ENCODE measurements at places on chromosomes 12 and 14.

DNA sequence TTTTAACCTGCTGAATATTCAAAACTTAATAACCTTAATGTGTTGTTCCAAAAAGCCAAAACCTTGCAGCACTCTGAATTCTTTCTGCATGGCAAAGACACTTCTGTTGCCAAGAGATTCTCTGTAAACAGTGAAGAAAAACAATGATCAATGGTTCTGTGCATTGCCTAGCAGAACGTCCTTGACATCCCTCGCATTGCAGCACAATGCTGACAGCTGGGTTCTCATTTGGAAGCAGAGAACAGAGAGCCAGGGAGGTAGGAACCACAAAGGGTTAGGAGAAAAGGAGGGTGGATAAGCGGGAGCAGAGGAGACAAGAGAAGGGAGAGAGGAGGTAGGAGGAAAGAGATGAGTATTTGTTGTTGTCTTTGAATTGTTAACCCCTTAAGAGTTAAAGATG lies 501.1 kb downstream of the NAV3 start:
- no peak for DNase-seq

DNA sequence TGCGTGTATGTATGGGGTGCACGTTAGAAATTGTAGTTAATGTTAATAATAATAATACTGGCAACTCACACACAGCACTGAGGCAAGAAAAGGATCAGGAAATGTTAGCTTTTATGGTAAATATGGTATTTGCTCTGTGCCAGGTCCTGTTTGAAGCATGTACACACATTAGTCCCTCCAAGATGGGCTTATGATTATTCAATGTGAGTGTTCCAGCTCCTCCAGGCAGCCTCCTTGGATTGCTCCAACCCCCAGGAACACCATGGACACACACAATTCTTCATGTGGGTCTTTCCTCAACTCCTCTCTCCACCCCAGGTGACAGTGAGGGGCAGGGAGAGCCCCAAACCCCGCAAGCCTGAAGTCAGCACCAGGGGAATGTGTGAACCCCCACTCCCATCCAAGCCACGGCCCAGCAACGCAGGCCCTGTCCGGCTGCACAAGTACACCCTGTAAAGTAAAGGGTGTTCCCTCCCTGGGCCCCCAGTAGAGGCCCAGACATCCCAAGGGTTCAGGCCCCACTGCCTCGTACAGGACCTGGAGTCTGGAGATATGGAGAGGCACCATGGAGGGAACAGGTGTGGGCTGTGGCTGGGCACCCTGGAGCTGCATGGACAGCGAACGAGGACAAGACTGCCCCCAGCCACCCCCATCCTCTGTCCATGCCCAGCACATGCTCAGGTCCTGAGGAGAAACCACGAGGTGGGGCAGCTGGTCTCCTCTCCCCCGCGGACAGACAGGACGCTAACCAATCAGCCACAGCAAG lies 41.3 kb downstream of the NCOR2 start:
- DNase-seq: no peak

- no peak for DNase-seq
Measured at GRCh38 chr12:132490422-132491137, 629 bp downstream of the FBRSL1 start.

- peak; percentile 16 for DNase-seq
Measured at GRCh38 chr14:22184157-22184829, 404.7 kb downstream of the DAD1 start.

DNA sequence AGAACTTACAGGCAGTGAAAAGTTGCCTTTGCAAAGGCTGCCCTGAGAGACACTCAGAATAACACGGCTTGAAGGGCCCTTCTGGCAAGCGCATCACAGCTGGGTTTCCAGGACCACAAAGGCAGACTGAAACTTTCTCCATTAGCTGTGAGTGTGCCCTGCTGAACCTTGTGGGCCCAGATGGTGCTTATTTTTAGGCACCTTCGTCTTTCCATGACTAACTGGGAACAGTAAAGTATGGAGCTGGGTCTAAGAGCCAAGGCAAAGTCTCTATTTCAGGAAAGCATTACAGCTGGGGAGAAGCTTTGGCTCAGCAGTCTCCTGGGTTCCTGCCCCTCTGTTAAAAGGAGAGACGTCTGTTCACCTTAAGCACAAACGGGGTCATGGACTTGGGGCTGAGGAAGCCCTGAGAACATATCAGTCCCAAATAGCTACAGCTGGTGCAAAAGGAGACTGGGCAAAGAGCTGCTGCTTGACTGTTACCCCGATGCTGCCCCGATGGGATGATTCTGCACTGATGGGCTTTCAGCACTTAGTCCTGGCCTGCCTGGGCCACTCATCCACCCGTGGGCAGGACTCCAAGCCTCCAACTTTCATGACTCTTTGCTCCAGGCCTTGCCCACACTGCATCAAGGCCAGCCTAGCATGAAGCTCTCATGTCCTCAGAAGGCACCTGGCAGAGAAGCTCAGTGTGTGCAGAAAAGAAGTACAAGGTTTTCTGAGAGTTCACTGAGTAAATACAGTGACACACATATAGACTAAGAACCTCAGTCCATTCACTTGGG lies 248.3 kb downstream of the PHLDA1 start:
- DNase-seq: no peak

- no peak for DNase-seq
Measured at GRCh38 chr12:108475396-108475795, 39.7 kb upstream of the FICD start.

DNA sequence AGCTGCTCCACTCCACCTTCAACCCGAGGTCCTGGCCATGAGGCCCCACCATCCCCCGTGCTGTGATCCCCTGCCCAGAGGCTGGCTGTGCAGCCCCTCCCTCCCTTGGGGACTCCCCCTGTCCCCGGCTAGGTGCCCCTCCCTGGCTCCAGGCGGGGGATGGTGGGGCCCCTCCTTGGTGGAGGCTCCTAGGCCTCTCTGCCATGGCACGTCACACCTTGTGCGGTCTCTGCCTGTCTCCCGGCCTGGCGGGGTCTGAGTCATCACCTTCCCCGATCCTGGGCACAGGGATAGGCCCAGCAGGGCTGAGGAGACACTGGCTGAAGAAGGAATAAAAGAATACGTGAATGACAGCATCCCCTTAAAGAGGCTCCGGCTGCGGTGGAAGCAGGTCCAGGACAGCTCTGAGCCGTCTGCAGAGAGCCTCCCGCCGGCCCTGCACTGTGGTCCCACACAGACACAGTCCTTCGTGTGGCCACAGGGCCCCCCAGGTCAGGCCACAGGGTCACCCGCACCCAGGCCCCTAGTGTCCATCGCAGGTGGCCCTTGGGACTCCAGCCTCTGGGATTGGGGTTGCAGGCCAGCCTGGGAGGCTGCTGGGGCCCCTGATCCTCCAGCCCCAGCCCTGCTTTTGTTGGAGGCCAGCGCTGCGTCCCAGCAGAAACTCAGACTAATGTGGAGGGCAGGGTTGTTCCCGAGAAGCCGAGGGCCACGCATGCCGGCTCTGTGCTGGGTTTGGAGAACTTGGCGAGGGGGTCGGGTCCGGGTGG lies 43.6 kb downstream of the KIF26A start:
- no peak for DNase-seq

GRCh38 chr12:102903337-102904007 lies 13.6 kb downstream of the PAH start:
- DNase-seq: no peak

GRCh38 chr14:76490735-76491134 lies 114.8 kb downstream of the ESRRB start:
- DNase-seq: no peak

DNA sequence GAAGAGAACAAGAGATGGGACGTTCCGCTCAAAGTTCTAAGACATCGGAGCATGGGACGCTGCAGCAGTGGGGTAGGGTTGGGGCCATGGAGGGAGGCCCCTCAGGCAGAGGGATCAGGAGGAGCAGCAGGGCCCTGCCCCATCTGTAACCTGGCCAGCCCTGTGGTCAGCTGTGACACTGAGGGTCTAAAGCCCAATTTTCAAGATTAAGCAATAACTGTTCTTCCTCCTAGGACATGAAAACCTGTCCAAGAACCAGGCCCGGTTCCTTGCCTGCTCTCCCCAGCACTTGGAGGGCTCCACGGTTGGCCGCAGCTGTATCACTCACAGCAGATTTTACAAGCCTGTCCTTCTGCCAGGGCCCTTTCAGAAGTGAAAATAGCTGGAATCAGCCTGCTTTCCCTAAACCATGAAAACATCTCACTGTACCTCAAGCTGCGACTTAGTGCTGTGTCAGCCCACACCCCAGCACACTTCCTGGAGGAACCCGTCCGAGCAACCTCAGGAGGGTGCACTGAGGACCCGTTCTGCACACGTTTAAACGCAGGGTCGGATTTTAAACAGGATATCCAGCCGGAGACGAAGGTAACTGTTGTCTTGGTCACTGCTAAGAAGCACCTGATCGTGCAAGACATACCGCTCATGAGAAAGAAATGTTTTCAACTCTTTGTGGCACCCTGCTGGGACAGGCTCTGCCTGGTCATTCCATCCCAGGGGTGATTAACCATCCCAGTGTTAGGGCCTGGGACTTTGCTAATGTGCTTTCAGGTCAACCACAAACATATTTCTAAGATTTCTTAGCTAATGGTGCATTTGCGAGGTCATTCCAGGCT lies 201.9 kb upstream of the DIO3 start:
- DNase-seq: no peak
